ENCODE measurements at places on chromosomes 5 and 9.
A peak's percentile ranks its signal among the peaks of the same experiment; 100 is the strongest.

DNA sequence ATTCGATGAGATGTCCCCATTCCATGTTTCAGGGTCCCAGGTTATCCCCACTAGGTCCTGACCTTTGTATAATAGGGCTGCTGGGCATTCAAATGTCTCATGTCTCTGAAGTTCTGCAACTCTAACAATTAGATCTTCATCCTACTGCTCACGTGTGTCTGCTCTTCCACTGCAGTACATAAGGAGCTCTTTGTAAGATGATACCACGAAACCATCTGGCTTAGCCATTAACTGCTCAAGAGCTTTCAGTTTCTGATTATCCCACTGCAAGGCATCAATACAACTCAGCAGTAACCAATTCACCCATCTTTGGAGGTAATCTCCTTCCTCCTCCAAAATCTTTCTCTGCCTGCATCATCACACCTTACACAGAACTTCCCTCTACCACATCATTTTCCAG lies 49.9 kb upstream of the PPP2CA start:
- no peak for DNase-seq

GRCh38 chr9:12922224-12922866 lies 147.5 kb downstream of the LURAP1L start:
- DNase-seq = peak; percentile 57

DNA sequence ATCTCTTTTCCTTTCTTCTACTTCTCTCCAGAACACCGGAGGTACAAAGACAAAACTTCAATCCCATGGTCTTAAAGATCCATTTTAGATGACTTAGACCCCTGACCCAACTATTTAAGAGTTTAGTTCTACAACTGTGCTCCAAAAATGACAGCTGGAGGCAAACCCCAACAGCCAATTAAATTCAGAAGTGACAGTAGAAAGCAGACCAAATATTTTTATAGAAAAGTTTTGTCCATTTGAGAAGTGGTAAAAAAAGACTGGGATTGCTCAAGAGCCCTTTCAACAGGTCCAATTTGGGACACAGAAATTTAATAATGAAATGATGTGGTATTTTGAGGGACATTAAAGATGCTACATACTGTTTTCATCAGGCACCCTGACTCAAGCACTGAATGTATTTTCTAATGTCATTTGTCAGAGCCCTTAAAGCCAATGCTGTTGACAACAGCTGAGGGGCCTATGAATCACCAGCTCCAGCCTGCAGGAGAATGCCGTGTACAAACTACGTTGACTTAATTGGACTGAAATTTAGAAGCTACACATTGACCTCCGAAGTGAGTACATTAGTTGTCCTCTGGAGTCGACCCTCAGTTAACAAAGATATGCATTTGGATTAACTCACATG lies 147.5 kb upstream of the PIK3R1 start:
- DNase-seq = peak; percentile 52

DNA sequence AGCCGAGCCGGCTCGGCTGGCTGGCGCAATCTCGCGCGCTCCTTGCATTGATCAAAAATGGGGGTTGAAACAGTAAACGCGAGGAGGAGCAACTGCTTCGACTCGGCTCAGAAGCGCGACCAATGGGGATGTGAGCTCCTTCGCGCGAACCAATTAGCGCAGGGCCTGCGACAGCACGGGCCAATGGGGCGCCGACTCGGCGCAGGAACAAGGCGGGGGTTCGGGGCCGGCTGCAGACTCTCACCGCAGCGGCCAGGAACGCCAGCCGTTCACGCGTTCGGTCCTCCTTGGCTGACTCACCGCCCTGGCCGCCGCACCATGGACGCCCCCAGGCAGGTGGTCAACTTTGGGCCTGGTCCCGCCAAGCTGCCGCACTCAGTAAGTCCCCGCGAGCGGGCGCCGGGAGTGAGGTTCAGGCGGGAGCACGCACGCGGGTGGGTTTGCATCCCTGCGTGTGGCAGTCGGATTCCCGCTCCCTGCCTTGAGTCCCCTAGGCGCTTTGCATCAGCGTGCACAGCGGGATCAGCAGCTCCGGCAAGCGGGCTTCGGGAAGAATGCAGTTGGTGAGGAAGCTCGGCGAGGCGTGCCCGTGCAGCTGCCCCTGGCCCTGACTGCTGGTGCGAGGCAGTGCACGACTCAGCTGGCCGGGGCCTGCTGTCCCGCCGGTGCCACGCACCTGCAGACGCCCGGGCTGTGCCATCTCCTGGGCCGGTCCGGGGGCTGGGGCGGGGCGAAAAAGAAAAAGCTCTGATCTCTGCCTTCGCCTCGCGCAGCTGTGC lies at the start of gene PSAT1:
PSAT1 (plus strand) TSS at position 233 of the 779 bp plus-strand sequence; CDS start at position 319, 86 bp downstream.
- DNase-seq = peak; percentile 99

DNA sequence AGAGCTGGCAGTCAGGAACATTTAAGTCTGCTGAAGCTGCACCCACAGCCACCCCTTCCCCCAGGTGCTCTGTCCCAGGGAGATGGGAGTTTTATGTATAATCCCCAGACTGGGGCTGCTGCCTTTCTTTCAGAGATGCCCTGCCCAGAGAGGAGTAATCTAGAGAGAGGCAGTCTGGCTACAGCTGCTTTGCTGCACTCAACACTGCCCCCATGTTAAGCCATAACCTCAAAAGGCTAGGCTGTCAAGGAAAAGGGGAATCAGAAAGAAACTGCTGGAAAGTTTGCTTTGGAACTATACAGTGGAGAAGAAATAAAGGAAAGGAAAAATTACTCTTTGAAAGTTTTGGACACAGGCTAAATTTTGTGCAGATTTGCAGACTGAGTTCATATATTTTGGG lies 127.2 kb downstream of the MACIR start:
- no peak for DNase-seq

DNA sequence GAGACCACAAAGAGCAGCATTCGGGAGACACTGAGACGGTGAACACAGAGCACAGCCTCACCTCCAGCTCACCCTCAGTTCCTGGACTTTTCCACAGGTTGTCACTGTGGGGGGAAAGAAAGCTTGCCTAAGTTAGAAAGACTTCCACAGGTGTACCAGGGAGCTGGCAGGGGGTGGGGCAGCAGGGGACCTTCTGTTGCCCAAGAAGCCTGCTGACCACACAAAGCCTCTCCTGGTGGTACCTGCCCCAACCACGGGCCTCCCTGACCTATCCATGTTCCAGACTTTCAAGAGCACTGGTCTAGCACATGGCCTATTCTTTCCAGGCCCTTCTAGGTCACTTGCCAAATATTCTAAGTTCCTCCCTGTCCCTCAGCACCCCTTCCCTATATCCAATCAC lies 550.8 kb downstream of the BNC2 start:
- no peak for DNase-seq

- no peak for DNase-seq
These were observed 677.8 kb downstream of the TAF11L14 start for GRCh38 chr5:18312016-18312415.

DNA sequence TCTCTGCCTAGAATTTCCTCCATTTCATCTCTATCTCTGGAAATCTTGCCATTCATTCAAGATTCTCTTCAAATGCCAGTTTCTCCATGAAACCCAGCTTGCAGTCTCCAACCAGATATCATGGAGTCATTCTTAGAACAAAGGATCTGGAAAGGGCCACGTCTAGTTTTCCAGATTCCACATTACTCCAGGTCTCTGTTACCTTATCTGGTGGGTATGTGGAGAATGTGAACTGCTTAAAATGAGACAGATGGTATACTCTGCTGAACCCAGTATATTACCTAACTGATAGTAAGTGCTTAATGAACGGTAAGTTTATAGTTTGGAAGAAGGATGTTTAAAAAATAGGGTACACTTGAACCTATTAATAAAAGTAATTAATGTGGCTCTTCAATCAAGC lies 52.3 kb upstream of the ZSWIM6 start:
- DNase-seq = no peak

DNA sequence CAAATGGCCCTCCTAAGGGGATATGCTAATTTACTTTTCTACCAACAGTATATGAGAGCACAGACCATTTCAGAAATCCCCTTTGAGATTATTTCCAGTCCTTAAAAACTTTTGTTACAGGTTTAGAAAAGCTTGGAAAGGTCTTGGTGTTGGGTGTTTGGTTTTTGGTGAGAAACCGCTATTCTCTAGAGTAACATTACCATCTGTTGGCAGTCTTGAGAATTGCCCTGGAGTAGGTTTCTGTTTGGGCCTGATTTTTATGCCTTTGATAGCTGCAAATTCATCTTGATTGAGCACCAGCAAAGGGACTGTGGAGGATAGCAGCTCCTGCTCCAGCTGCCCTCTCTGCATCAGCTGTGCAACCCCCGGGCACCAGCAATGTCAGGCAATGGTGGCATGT lies 8.0 kb downstream of the NUDT2 start:
- DNase-seq = no peak

DNA sequence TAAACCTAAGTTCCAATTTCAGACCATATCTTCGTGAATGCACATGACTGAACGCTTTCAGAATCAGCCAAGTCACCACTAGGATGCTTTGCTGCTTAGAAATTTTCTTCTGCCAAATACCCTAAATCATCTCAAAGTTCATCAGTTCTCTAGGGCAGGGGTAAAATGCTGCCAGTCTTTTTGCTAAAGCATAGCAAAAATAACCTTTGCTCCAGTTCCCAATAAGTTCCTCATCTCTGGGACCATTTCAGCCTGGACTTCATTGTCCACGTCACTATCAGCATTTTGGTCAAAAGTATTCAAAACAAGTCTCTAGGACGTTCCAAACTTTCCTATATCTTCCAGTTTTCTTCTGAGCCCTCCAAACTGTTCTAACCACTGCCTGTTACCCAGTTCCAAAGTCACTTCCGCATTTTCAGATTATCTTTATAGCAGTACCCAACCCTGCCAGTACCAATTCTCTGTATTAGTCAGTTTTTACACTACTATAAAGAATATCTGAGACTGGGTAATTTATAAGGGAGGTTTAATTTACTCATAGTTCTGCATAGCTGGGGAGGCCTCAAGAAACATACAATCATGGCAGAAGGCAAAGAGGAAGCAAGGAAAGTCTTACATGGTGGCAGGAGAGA lies 74.8 kb downstream of the NR3C1 start:
- DNase-seq = no peak

DNA sequence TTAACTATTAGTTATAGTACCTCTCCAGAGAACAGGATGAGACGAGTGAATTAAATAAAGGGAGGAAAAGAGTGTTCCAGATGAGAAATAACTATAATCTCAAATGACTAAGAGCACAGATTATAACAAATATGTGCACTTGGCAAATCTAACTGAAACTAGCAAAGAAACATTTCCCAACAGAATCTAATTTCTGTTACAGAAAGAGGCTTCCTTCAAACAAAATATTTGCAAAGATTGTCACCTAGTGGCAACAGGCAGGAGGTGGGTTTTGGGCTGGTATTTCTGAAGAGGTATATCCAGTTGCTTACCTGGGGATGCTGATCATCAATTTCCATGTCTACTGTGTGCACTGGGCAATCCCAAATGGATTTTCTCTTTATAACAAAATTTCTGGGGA lies 5.6 kb upstream of the SPDL1 start:
- peak; percentile 51 for DNase-seq

DNA sequence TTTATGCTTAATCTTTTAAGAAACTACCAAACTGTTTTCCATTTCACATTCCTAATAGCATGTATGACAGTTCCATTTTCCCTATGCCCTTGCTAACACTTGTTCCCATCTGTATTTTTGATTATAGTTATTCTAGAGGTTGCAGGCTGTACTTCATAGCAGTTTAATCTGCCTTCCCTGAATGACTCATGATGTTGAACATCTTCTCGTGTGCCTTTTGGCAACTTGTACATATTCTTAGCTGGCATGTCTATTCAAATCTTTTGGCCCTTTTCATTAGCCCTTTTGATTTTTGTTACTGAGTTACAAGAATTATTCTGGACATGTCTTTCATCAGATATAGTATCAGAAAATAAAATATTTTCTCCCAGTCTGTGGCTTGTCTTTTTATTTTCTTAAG lies 320.3 kb downstream of the DIRAS2 start:
- no peak for DNase-seq

DNA sequence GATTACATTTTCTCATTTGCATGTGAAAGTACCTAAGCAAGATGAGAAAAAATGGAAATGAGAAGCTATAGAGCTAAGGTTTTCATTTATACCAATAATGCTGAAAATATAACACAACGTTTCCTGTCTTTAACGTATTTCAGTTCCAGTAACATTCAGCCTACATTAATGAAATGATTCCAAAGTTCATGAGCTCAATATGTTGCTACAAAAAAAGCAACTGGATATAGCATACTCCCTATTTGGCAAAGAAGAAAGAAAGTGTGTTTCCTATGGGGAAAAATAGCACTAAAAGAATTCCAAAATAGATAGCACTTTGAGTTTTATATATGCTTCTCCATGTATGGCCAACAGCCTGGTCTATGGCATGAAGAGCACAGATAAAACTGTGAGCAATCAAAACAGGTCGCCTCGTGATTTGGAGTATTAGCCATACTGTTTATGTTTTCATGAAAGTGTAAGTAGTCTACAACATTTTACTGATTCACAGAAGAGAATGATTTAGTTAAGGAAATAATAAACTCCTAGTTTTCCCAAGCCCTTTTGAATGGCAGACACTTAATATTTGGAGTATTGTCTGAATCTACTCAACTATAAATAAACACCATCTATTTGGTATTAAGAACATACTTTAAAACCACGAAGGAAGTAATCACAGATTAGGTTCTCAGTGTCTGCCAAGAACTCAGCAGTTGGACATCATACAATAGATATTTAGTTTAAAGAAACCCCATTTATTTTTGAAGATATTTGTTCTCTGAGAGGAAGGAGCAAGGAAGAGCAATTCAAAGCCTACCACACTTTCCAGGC lies 258.7 kb upstream of the RASA1 start:
- no peak for DNase-seq

DNA sequence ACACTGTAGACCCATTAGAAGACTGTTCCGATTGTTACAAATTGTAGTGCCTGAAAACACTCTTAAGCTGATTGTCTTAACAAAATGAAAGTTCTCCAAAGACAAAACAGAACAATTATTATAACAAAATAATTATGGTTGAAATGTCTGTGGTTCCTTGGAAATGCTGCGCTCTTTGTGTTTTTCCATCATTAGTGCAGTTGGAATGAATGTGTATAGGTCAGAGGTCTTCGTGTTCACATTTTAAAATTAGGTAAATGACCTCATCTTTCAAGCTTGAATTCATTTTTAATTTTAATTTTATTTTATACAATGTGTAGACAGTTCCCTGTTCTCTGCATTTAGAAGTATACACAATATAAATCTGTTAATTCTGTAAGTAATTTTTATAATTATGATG lies 56.7 kb upstream of the NXNL2 start:
- DNase-seq = no peak

DNA sequence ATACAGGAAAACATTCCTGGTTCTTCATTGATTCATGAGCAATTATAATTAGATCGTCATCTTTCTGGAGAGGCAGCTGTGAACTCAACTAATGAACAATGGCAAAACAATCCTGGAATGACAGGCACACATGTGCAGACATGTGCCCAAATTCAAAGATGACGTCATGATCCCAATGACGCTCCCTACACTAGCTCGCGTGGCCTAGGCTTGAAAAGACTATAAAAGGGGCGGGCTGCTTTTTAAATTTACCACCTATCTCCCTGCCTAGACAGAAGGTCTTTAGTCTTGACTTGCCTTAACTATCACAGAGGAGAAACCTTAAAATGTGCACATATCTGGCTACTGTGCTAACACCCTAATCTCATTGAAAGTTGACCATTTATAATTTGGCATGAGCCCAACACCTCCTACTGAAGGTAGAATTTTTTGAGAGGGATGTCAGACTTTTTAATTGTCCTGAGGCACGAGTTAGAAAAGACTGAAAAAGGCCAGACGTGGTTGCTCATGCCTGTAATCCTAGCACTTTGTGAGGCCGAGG lies 88.2 kb downstream of the PRRT1B start:
- peak; percentile 46 for DNase-seq

GRCh38 chr5:68950125-68950524 lies 143.7 kb upstream of the SLC30A5 start:
- no peak for DNase-seq

- no peak for DNase-seq
These were observed 43.5 kb upstream of the RNF38 start for GRCh38 chr9:36443581-36443980.
